Stimulated activated CD4-positive, alpha-beta T cell treated with anti-CD3 and anti-CD28 coated beads, TNF-alpha, amount 100 ng/mL, for 48 hours (primary cell): ENCODE measurements at places on chromosomes 2 and 18.

DNA sequence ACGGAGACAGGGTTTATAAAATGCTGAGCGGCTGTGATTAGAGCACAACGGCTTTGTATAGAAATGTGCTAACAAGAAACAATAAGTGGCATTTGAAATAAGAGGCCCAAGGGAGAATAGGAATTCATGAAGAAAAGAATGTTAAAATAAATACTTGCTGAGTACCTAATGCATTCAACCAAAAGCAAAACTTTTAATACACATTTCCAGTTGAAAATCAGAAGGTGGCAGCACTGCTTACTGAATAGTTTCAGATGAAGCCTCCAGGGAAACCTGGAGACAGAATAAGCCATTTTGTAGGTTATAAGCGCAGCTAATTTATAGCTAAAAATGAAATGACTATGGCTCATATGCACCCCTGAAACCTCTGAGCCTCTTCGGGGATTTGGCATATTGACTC is 286.6 kb downstream of the DPP10 start:
- DNase-seq = no peak

DNA sequence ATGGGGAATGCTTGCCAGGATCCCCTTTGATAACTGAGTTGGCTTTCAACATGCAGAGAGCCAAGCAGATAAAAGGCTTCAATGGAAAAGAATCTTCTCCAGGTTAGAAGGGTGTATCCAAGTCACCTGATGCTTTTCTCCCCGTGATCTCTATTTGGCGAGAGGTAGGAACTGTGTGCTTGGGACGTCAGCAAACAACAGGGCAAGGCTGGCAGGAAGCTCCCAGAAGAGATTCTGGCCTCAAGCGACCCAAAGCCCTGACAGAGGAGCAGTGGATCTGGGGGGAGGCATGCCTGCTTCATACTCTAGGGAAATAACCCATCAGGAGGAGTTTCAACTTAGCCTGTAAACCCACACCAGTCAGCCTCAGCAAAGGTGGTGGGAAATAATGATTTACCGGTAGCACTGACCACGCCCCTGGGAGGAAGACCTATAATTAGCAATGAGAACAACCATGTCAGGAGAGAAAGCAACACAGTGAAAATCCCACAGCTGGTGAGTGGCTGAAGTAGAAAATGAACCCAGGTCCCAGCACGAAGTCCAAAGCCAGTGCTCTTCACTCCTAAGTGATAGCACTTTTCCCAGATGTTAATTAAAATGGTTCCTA is 76.3 kb upstream of the SEC11C start:
- no peak for DNase-seq

GRCh38 chr2:69020496-69021426 is 7.8 kb downstream of the ANTXR1 start:
- no peak for DNase-seq

DNA sequence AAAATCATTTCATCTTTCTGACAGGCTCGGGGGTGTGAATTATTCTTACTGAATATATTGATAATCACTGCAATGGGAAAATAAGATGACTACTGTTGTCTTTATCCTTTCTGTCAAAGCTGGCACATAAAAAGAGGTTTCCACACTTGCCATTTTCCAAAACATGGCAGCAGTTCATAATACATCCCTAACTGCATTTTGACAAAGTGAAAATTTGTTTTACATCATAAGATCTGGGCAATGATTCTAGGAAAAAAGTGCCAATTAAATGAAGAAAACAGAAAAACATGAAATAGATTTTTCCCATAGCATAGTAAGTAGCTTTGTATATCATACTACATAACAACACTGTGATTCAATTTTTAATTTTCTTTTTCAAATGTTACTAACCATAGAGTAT is 65.4 kb downstream of the ERBB4 start:
- DNase-seq = no peak

- no peak for DNase-seq
Measured at GRCh38 chr2:8016688-8017087, 665.2 kb upstream of the ID2 start.

GRCh38 chr18:55838319-55838718 is 250.3 kb upstream of the TCF4 start:
- DNase-seq = no peak

- no peak for DNase-seq
Measured at GRCh38 chr2:102030855-102031527, 39.2 kb downstream of the IL1R2 start.

GRCh38 chr2:133568172-133568571 is at the start of gene NCKAP5:
Gene NCKAP5, minus strand, starts transcription at chr2:133568463. Its CDS starts 50,937 bp downstream, at chr2:133517526.
- DNase-seq = no peak

- DNase-seq = peak; percentile 50
Measured at GRCh38 chr2:98086491-98087446, at the start of gene VWA3B. Gene VWA3B, plus strand, starts transcription at chr2:98087167. Its CDS starts 5,926 bp downstream, at chr2:98093093.

DNA sequence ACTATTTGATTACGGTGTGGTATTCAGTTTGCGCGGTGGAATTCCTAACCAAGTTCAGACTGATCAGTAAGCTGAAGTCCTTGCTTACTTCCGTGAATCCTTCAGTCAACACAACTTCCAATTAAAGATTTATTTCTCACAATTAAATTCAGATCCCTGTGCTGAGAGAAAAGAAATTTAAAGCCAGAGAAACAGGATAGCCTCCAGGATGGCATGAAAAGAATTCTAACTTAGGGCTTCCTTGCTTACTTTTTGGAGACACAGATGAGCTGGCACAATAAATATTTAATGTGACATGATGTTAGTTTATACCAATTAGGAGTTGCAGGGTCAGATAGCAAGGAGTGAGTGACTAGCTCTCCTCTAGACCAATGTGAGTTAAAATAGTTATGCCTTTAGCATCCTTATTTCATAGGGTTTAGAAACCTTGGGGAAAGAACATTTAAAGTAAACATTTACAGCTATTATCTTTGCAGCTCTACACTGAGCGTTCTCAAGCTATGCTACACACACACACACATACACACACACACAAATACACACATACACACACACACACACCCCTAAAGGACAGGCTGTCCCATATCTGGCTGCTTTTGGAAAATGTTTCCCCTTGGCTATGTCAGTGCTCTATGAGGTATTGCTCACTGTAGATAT is 151.0 kb downstream of the TRIB2 start:
- DNase-seq = no peak

DNA sequence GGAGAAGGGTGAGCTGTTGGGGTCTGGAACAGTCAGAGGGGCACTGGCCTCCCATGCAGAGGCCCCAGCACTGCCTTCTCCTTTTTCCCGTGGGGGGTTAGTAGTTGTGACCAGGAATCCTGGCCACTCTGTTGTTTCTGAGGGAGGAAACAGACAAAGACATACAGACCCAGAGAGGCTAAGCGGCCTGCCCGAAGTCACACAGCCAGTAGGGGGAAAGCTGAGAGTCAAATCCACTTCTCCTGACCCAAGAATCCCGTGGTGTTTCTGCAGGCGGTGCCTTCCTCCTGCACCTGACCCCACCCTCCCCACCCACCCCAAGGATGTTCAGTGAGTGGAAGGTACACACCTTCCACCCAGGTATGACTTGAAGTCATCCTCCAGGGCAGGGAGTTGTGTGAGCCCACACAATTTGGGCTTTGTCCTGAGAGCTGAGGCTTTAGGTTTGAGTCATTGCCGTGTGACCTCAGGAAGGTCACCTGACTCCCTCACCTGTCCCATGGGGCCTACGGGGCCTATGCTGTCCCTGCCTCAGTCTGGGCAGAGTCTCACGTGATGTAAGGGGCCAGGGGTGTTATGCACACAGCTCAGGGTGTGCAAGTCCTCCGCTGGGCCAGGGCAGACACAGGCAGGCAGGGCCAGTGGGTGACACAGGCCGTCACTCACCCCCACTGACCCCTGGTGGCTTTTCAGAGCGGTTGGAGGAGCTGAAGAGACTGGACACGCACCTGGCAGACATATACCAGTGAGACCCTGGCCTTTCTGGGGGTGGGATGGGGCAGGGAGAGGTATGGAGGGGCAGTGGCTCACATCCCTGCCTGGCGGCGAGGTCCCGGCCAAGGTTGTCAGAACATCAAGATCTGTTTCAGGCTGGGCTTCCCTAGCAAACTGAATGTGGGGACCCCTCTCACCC is 5.0 kb downstream of the NT5DC4 start:
- DNase-seq = no peak

DNA sequence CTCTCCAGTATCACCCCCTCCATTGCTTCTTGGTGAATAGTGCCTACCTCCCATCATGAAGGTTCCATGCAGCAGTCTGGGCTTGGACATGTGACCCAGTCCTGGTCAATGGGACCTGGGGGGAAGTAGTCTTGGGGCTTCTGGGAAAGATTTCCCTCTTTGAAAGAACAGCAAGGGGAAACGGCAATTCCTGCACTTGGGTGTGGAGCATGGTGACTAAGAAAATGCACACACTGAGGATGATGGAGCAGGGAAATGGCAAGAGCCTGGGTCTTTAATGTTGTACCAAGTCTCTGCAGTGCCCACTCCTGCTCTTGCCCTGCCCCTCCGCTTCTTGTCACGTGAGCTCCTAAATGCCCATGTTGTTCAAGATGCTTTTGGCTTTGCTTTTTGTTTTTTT is 131.4 kb upstream of the SIX2 start:
- no peak for DNase-seq

DNA sequence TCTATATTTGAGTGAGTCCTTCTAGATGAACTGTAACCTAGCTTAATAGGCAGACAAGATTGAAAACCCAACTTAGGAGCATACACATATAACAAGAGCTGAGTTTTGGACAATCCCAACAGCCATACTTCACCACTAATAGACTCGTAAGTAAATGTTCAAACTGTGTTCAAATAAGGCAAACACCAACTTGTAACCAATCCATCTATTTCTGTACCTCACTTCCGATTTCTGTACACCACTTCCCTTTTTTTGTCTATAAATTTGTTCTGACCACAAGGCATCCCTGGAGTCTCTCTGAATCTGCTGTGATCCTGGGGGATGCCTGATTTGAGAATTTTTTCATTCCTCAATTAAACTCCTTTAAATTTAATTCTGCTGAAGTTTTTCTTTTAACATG is 1149.1 kb upstream of the NRXN1 start:
- no peak for DNase-seq

DNA sequence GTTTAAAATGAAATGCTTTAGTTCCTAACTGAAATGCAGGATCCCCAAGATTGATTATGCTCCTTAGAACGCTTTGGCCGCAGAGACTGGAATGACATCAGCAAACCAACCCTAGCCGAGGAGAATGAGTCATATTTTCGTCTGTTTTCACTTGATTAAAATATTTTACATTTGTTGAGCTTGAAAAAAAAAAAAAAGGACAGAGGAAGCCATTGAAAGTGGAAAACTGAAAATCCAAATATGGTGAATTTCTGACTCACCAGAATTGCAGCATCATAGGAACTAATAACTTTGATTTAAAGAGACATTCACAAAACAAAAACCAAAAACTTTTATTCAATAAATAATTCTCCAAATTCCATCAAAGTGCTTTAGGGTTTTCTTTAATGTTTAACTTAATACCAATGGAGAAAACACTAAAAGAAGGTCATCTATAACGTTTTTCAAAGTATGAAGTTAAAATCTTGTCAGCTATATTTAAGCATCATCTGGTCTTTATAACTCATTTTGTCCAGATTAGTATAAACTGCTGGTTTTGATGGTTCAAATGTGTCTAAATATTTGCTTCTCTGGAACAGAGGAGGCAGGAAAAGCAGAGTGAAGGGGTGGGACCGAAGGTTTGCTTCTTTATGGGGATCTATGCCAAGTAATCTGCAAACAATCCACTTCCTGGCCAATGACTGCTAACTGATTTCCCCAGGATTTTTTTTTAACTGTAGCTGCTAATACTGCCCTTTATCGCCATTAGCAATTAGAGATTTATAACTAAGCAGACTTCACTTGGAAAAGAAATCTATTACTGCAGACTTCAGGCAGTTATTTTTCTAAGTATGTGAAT is 30.9 kb upstream of the COL5A2 start:
- no peak for DNase-seq

- no peak for DNase-seq
Measured at GRCh38 chr2:160469621-160470204, 23.9 kb downstream of the RBMS1 start.

GRCh38 chr2:64829525-64829924 is 159.7 kb upstream of the SLC1A4 start:
- no peak for DNase-seq

- DNase-seq = no peak
Measured at GRCh38 chr2:34570266-34570872, 971.3 kb upstream of the FAM98A start.

GRCh38 chr2:12675801-12676200 is 40.9 kb upstream of the TRIB2 start:
- no peak for DNase-seq

- no peak for DNase-seq
Measured at GRCh38 chr18:49747876-49748275, 65.5 kb downstream of the ACAA2 start.

DNA sequence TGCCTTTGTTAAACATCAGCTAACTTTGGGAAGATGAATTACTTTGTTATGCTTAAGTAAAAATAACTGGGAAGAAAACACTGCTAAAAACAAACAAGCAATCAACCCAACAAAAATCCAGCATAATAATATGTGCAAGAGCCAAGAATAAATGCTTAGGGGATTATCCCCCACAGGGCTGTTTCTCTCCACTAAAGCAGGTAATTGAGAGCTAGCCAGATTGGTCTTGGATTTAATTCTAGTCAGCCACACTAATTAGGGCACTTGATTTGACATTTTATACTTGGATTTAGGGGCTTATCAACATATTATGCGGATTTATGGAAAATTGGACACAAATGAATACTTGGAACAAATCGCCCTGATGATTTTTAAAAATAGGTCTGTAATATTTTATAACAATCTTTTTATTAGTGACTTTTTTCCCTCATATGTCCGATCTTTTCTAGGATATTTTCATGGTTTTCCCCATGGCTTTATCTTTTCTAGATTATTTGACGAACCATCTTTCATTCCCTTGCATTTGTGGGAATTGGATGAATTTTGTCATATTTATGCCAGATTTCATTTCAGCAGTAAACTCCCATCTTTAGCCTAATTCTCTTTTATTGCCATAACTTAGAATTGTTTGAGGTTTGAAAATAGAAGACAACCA is 199.1 kb upstream of the NXPH2 start:
- no peak for DNase-seq

DNA sequence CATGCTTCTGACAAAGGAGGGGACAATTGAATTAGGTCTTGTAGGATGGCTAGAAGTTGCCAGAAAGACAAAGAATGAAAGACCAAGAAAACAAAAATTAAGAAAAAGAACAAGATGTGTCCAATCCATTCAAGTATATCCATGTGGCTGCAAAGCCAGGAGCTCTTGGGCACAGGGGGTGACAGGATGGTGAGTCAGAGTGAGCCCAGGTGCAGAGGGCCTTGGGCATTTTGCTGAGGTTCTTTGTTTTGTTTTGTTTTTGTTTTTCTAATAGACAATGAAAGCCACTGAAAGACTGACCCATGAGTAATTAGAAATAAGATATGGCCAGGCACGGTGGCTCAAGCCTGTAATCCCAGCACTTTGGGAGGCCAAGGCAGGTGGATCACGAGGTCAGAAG is 104.6 kb upstream of the KLHL29 start:
- no peak for DNase-seq

GRCh38 chr2:149346272-149346671 is 15.9 kb downstream of the LYPD6 start:
- DNase-seq = no peak

DNA sequence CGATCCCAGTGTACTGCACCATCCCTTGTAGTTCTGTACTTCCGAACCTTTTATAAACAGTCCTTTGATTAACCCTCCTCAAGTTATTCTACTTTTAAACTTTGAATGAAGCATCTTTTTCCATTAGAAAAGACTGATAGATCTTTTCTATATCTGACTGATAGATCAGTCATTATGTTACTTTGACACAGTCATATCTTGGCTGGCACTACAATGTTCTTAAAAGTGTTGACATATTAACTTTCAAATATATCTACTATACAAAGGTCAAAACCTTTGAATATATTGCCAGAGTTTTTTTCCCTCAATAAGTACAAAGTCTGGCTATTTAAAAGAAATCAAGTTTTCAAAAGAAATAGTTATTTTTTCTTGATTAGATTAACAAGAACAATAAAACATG is 35.4 kb upstream of the NABP1 start:
- DNase-seq = no peak
